ENCODE measurements at places on chromosomes 16 and 17.

- no peak for DNase-seq
Observed at GRCh38 chr16:11980136-11980844, 3.8 kb downstream of the SNX29 start.

- DNase-seq, result no peak
Observed at GRCh38 chr17:33753452-33753851, 460.4 kb upstream of the ASIC2 start.

DNA sequence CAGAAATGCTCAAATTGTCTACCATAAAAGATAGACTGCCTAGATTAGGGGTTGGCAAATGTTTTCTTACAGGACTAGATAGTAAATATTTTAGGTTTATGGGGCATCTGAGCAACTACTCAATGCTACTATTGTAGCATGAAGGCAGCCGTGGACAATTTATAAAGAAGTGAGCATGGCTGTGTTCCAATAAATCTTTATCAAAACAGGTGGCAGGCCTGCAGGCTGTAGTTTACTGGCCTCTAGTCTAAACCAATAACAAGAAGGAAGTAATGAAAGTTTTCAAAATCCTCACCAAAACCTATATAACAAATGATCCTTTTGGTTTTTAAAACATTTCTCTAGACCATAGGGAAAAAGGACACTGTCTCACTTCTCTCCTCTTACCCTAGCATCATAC is 105.2 kb downstream of the PRKCB start:
- no peak for DNase-seq

GRCh38 chr17:35695613-35696012 is 35.8 kb upstream of the RASL10B start:
- DNase-seq, result no peak

- no peak for DNase-seq
Observed at GRCh38 chr16:31050280-31051030, 17.1 kb downstream of the STX4 start.

Data from effector memory CD8-positive, alpha-beta T cell (primary cell).